ENCODE measurements at places on chromosomes 12 and 14.

GRCh38 chr14:98958048-98958631 lies 313.9 kb downstream of the BCL11B start:
- no peak for DNase-seq
- H3K27ac ChIP-seq: no peak overlapping the region
- peaks cover 48% of the 10 kb centered on the region for H3K27me3 ChIP-seq
- no peaks in the 10 kb centered on the region for H3K36me3 ChIP-seq
- H3K4me3 ChIP-seq: no peak overlapping the region
- no peaks in the 10 kb centered on the region for H3K4me1 ChIP-seq

GRCh38 chr12:6869049-6870021 lies 2.0 kb downstream of the TPI1 start:
- peaks cover 46% of the 10 kb centered on the region for H3K4me1 ChIP-seq
- no peaks in the 10 kb centered on the region for H3K27me3 ChIP-seq
- H3K27ac ChIP-seq: peak overlapping the region; percentile 84
- peak; percentile 82 for DNase-seq
- peak overlapping the region; percentile 91 for H3K4me3 ChIP-seq

GRCh38 chr14:50354527-50354926 lies 42.2 kb downstream of the CDKL1 start:
- no peaks in the 10 kb centered on the region for H3K27me3 ChIP-seq
- no peak for DNase-seq
- no peak overlapping the region for H3K4me3 ChIP-seq
- no peak overlapping the region for H3K27ac ChIP-seq
- H3K36me3 ChIP-seq: no peaks in the 10 kb centered on the region
- no peaks in the 10 kb centered on the region for H3K4me1 ChIP-seq

- no peak for DNase-seq
- no peak overlapping the region for H3K27ac ChIP-seq
- no peaks in the 10 kb centered on the region for H3K4me1 ChIP-seq
- no peaks in the 10 kb centered on the region for H3K36me3 ChIP-seq
- H3K4me3 ChIP-seq: no peak overlapping the region
- no peaks in the 10 kb centered on the region for H3K27me3 ChIP-seq
Measured at GRCh38 chr12:2722806-2723205, 72.0 kb upstream of the FKBP4 start.

- peaks cover 8% of the 10 kb centered on the region for H3K36me3 ChIP-seq
- DNase-seq: no peak
- no peak overlapping the region for H3K27ac ChIP-seq
- H3K4me3 ChIP-seq: no peak overlapping the region
Measured at GRCh38 chr14:50320283-50320682, 8.2 kb downstream of the DMAC2L start.

DNA sequence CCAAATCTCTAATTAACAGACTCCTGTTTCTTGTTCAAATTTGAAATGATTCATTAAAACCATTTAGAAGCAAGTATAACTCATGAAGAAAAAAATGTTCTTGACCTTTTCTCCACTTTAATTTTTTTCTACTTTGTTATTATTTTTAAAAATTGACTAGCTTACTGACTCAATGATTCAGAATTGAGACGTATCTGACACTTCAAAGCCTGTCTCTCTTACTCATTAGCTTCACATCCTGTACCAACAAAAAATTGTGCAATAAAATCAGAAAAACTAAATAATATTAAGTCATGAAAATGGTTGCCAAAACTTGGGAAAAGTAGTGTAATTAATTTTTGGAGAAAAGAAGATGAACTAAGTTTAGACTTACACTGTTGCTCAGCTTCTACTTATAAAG lies 331.2 kb downstream of the SLC16A7 start:
- H3K4me3 ChIP-seq: no peak overlapping the region
- H3K27me3 ChIP-seq: no peaks in the 10 kb centered on the region

DNA sequence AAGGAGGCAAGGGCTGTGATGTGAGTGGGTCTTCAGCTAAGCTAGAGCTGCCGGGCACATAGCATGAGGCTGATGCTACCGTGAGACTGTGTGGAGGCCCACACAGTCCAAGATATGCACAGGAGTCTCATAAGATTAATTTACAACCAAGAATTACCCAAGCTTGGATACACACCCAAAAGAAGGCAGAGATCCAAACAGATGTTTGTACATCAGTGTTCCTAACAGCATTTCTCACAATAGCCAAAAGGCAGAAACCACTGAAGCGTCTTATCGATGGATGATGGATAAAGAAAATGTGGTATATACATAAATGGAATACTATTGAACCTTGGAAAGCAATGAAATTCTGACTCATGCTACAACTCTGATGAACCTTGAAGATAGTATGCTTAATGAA lies 40.8 kb upstream of the RIC8B start:
- DNase-seq: no peak
- H3K27ac ChIP-seq: no peak overlapping the region
- H3K4me1 ChIP-seq: no peaks in the 10 kb centered on the region

DNA sequence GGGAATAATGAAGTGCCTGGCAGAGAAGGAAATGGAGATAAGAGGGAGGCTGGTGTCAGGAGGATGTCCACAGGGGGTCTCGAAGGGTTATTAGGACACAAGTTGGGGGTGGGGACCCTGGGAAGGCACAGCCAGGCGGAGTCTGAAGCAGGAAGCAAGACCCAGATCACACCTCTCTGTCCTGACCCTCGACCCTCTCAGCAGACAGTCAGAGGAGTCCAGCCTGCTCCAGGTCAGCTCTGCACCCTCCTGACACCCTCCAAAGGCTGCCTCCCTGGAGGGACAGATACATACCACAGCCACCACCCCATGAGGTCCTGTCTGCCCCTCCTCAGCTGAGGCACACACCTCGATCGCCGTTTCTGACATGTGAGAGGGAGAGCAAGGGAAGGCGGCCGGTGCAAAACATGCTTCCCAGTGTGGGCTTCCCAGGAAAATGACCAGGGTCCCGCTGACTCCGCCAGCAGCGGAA lies 9.0 kb downstream of the BCL11B start:
- DNase-seq: no peak
- H3K4me1 ChIP-seq: no peaks in the 10 kb centered on the region
- H3K27me3 ChIP-seq: peaks cover 88% of the 10 kb centered on the region
- H3K4me3 ChIP-seq: no peak overlapping the region

DNA sequence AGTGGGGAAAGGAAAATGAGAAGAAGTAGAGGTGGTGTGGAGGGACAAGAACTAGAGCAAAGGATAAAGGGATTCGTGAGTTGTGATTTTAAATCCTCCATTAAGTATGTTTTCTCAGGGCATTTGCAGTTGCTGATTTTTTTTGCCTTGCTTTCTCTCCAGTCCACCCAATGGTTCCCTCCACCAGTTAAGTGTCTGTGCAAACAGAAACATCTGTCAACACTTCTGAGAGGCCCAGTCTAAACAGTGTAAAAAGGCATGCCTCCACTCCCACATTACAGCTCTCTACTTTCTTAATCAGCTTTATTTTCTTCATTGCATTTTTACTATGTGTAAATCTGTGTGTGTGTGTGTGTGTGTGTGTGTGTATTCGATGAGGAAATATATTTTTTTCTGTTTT lies 141.2 kb downstream of the PPFIA2 start:
- no peaks in the 10 kb centered on the region for H3K27me3 ChIP-seq
- no peaks in the 10 kb centered on the region for H3K4me1 ChIP-seq
- H3K27ac ChIP-seq: no peak overlapping the region
- H3K4me3 ChIP-seq: no peak overlapping the region

GRCh38 chr14:51109651-51110050 lies 14.7 kb upstream of the TRIM9 start:
- H3K27ac ChIP-seq: no peak overlapping the region
- H3K4me3 ChIP-seq: no peak overlapping the region
- no peaks in the 10 kb centered on the region for H3K27me3 ChIP-seq
- no peaks in the 10 kb centered on the region for H3K4me1 ChIP-seq

DNA sequence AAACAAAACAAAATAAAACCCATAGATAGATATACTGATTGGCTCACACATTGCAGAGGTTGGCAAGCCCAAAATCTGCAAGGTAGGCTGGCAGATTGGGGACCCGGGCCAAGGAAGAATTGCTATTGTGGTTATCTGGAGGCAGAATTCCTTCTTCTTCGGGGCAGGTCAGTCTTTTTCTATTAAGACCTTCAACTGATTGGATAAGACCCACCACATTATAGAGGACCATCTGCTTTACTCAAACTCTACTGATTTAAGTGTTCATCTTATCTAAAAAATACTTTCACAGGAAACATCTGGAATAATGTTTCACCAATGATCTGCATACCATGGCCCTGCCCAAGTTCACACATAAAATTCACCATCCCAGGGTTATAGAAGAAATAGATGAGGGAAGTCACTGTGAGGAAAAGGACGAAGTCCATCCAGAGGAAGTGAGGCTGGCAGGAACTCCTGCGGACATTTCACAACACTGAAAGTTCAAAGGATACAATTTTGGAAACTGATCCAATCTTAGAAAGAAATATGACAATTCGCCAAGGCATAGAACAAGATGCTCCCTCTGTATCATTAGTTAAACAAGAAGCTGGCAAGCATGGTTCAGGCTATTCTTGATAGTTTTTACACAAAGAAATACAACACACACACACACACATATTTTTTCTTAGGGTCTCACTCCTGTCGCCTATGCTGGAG lies 127.6 kb upstream of the MED13L start:
- H3K4me1 ChIP-seq: no peaks in the 10 kb centered on the region
- H3K27ac ChIP-seq: no peak overlapping the region

DNA sequence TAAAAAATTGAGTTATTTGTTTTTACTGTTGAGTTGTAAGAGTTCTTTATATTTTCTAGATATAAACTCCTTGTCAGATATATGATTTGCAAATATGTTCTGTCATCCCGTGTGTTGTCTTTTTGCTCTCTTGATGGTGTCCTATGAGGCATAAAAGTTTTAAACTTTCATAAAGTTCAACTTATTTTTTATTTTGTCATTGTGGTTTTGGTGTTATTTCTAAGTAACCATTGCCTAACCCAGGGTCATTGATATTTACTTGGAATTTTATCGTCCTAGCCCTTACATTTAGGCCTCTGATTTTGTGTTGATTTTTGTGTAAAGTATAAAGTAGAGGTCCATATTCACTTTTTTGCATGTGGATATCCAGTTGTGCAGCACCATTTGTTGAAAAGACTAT lies 63.1 kb downstream of the SRGAP1 start:
- no peaks in the 10 kb centered on the region for H3K36me3 ChIP-seq
- H3K27me3 ChIP-seq: no peaks in the 10 kb centered on the region
- DNase-seq: no peak

- H3K36me3 ChIP-seq: no peaks in the 10 kb centered on the region
- no peaks in the 10 kb centered on the region for H3K27me3 ChIP-seq
- H3K4me1 ChIP-seq: no peaks in the 10 kb centered on the region
Measured at GRCh38 chr12:103268831-103269514, 226.8 kb downstream of the C12orf42 start.

GRCh38 chr12:52658196-52658595 lies 6.2 kb upstream of the KRT2 start:
- no peaks in the 10 kb centered on the region for H3K4me1 ChIP-seq
- no peaks in the 10 kb centered on the region for H3K36me3 ChIP-seq
- H3K27ac ChIP-seq: no peak overlapping the region
- peaks cover 31% of the 10 kb centered on the region for H3K27me3 ChIP-seq

- H3K4me3 ChIP-seq: peak overlapping the region; percentile 82
- H3K4me1 ChIP-seq: peaks cover 46% of the 10 kb centered on the region
- peaks cover 27% of the 10 kb centered on the region for H3K36me3 ChIP-seq
- H3K27ac ChIP-seq: peak overlapping the region; percentile 92
Measured at GRCh38 chr14:22977684-22978486, 4.5 kb downstream of the AJUBA start.

DNA sequence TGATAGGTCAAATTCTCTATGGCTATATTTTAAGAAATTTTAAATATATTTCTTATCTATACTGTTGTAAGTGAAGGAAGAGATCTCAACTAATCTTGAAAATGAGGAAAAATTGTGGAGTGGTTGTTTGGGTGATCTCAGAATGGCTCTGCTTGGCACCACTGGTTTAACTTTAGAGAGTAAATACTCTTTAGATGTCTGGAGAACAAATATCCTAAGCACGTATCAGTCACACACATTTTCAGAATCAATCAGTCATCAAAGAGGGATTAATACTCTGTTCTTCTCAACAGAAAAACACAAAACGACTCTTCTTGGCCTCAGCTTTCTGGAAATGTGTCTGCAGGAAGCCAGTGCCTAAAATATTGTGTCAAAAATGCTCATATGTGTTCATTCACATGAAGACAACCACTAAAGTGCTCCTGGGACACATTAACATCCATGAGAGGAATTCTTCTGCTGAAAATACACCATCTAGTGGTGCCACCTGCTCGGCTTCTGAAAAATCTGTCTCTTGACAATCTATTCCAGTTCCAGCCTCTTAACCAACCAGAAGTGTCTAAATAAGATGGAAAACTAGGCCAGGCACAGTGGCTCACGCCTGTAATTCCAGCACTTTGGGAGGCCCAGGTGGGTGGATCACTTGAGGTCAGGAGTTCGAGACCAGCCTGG lies 81.1 kb upstream of the CCDC198 start:
- no peak overlapping the region for H3K4me3 ChIP-seq
- no peaks in the 10 kb centered on the region for H3K27me3 ChIP-seq
- H3K27ac ChIP-seq: no peak overlapping the region

DNA sequence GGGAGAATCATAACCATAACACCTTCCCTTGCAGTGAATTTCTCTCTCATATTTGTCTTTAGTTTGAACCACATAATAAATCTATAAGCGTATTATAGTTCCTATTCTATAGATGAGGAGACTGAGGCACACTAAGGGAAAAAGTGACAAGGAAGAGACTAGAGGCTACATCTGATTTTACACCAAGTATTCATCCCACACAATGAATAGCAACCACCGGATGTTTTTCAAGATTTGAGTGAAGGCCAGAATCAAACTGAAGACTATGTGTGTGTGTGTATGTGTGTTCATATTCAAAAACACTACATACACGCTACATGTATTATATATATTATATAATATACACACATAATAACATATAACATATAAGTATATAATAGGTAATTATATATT lies 4.7 kb downstream of the ASB2 start:
- H3K4me3 ChIP-seq: no peak overlapping the region
- no peak overlapping the region for H3K27ac ChIP-seq
- H3K27me3 ChIP-seq: no peaks in the 10 kb centered on the region
- H3K4me1 ChIP-seq: no peaks in the 10 kb centered on the region
- no peaks in the 10 kb centered on the region for H3K36me3 ChIP-seq

- no peak for DNase-seq
- no peak overlapping the region for H3K27ac ChIP-seq
- H3K27me3 ChIP-seq: no peaks in the 10 kb centered on the region
- no peak overlapping the region for H3K4me3 ChIP-seq
Measured at GRCh38 chr12:19991146-19991545, 377.2 kb upstream of the PDE3A start.
